ENCODE measurements at places on chromosomes 11 and 22.

DNA sequence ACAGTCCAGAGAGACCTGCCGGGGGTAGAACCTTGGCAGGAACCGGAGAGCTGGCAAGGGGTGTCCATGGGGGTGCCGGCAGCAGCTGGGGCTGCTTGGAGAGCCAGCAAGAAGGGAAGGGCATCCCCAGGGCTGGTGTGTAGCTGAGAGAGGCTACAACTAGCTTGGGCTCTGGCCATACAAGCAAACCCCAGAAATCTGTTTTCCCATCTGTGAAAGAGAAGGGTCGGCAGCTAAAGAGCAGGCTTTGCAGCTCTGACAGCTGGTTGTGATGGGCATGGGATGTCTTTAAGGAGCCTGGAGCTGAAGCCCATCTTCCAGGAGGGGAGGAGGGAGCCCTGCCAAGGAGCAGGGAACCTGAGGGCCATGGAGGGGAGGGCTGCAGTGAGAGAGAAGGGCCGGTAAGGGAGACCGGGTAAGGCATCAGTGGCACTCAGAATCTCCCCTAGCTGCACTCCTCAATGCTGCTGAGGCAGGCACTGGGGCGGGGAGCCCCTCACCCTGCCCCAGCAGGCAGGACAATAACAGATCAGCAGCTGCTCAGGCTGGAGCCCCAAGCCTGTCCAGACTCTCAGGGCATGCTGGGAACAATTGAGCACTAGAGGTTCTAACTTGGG is 3.9 kb downstream of the CHST1 start:
- no peak for DNase-seq

- DNase-seq = peak; percentile 75
Measured at GRCh38 chr11:118930094-118930712, 4.5 kb upstream of the BCL9L start.

GRCh38 chr22:32534252-32535235 is 59.9 kb downstream of the FBXO7 start:
- DNase-seq = no peak

DNA sequence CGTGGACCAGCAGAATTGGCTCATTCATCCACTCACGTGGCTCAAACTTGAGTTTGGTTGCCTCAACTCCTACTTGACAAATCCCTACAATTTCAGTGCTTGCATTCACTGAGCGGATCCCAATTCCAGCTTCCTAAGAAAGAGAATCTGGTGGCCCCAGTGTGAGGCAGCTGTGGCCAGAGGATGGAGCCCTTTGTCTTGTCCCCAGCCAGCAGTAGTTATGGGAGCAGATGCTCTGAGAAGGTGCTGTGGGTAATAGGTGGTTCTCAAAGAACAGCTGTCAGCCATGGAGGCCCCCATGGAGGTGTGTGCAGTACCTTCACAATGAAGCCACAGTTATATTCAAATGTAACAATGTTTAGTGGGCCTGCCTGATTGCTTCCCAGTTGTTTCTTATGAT is 39.3 kb downstream of the KREMEN1 start:
- no peak for DNase-seq

GRCh38 chr11:36326524-36327419 is 30.7 kb downstream of the PRR5L start:
- DNase-seq = no peak

DNA sequence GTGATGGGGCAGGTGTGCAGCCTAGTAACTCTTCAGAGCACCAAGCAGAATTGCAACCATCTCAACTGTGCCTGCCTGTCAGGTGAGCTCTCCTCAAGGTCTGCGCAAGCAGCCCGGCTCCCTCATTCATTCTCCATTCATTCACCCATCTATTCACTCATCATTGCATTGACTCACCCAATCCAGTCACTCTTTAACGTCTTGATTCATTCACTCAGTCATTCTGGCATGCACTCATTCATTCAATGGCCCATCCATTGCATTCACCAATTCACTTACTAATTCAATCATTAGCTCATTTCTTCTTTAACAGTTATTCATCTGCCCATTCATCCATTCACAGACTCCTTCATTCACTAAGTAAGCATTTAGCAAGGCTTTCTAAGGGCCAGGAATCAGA is 111.8 kb downstream of the PDE2A start:
- no peak for DNase-seq

- DNase-seq = no peak
Measured at GRCh38 chr11:1668911-1669473, 28.0 kb upstream of the KRTAP5-6 start.

DNA sequence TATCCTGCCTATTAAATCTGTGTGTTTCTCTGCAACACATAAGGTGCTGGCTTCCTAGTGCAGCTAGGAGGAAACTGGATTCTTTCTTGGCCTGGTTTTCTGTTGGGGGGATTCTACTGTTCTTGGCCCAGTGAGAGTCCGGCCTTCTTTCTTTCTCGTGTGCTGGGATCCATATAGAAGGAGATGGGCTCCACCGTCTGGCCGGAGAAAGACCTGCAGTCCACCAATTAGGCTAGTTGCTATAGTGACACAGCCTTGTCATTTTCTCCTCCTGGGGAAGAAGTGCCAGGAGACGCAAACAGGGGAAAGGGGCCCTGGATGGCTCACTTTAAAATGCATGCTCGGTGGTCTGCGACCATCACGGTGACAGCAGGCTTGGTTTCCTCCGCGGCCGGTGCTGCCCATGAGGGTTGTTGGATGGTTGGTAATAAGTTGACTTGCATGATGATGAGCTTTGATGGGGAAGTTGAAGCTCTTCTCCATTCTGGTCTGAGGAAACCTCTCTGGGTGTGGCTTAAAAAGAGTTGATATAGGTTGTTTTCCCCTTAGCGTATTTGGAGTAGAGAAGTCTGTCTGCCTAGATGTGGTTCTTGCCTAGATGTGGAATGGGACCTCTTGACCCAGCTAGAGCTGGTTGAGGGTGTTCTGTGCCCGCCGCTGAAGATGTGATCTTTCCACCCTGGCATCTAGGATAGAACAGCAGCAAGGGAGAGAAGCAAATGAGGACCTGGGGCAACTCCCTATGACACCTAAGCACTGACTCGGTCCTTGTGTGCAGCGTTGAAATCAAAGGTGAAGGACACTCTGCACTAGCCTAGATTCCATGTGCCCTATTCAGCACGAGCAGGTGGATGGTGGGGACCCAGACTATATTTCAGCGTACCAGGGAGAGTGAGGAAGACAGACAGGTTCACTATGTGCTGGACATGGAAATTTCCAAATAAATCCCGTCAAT is 1335.0 kb downstream of the BRD1 start:
- no peak for DNase-seq

- no peak for DNase-seq
Measured at GRCh38 chr11:17328871-17329494, 22.6 kb upstream of the NCR3LG1 start.

DNA sequence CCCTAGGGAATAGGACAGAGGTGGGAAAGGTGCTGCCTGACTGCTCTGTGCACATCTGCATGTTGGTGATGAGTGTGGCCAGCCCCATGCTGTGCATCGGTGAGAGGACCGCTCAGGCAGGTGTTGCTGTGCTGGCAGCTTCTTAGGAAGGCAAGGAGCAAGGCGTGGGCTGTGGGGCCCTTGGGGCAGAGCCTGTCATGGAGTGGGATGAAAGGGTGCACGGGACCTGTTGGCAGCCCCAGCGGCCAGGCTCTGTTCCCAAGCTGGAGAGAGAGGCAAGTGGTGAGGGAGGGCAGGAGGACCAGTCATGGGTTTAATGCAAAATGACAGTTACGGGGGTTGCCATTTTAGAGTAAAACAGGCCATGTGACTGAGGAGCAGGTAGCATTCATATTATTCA is 78.3 kb downstream of the ZBTB16 start:
- no peak for DNase-seq

GRCh38 chr22:47124451-47124881 is 362.0 kb downstream of the TBC1D22A start:
- no peak for DNase-seq

DNA sequence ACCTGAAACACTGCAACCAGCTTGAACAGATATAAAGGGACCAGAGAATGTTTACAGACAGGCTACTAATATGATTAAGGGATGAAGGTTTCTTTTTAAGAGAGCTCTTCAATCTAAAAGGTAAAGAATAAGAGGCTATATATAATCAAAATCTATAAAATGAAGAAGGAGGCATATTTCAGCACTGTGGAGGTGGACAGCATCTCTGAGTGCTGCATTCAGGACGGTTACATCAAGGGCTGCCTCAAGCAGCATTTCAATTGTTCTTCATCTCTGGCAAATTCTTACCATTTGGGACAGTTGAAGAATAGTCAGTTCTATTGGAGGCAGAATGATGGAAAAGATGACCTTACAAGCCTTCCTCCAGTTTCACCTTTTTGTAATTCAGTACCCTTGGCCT is 139.6 kb upstream of the LMO1 start:
- no peak for DNase-seq

GRCh38 chr11:7591107-7591894 is 77.5 kb downstream of the PPFIBP2 start:
- no peak for DNase-seq

DNA sequence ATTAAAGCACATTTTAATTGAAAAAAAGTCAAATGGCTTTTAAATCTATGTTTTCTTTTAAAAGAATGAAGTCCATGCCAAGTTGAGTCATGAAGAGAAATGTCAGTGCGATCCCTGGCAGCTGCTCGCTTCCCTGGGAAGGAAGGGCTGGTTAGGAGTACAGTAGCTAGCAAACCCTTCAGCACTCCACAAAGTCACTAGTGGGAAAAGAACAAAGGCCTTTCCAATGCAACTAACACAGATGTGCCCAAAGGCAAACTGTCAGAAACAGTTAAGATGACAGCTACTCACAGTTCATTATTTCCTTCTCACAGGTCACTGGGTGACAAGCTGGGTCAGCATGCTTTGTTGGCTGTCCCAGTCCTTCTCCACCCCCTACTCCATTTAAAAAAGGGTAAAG is 308.7 kb downstream of the DCDC1 start:
- DNase-seq = no peak

GRCh38 chr22:29060251-29060869 is 1.3 kb downstream of the C22orf31 start:
- no peak for DNase-seq

DNA sequence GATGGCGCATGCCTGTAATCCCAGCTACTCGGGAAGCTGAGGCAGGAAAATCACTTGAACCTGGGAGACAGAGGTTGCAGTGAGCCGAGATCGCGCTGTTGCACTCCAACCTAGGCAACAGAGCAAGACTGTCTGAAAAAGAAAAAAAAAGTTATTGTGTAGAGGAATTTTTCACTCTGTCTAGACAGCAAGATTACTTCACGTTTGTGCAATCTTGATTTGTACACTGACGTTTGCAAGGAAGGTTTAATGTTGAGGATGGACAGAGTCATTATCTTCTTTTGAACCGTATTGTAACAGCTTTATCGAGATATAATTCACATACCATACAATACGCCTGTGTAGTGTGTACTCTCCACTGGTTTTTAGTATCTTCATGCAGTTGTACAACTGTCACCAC is 3.7 kb downstream of the CTTN start:
- DNase-seq = no peak

GRCh38 chr11:10418950-10419310 is 36.1 kb upstream of the AMPD3 start:
- no peak for DNase-seq

DNA sequence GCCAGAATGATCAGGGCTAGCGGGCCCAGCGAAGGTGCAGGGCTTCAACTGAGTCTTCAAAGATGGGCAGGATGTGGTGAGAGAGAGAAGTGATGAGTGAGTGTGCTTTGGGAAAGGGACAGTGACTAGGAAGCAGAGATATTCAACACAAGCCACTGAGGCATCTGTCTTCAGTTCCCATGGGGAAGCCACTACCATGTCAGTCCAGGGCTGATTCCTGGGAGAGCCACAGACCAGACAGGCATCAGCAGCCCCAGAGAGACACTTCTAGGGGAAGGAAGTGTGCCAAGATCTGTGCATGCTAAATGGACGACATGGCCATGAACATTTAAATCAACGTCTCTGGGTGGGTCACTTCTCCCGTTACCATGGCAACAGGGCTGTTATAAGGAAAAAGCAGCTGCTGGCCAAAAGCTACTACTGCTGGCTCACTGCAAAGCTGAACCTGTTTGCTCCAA is 28.5 kb downstream of the P4HA3 start:
- DNase-seq = no peak

DNA sequence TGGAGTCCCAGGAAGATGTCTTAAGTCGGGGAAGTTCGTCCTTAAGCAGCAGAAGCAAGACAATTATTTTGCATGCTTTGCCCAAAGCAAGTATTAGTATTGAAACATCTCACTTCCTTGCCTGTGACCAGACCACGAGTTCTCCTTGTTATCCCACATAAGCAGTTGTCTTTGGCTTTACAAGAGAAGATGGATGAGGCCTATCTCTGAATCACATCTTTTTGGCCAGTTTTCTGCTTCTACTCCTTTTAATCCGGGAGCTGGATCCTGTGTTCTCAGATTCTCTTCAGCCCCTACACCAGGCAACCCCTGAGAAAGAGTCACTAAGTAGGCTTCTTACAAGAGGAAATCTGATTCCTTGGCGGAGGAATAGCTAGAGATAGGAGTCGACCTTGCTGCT is 2.1 kb downstream of the SYT9 start:
- no peak for DNase-seq

DNA sequence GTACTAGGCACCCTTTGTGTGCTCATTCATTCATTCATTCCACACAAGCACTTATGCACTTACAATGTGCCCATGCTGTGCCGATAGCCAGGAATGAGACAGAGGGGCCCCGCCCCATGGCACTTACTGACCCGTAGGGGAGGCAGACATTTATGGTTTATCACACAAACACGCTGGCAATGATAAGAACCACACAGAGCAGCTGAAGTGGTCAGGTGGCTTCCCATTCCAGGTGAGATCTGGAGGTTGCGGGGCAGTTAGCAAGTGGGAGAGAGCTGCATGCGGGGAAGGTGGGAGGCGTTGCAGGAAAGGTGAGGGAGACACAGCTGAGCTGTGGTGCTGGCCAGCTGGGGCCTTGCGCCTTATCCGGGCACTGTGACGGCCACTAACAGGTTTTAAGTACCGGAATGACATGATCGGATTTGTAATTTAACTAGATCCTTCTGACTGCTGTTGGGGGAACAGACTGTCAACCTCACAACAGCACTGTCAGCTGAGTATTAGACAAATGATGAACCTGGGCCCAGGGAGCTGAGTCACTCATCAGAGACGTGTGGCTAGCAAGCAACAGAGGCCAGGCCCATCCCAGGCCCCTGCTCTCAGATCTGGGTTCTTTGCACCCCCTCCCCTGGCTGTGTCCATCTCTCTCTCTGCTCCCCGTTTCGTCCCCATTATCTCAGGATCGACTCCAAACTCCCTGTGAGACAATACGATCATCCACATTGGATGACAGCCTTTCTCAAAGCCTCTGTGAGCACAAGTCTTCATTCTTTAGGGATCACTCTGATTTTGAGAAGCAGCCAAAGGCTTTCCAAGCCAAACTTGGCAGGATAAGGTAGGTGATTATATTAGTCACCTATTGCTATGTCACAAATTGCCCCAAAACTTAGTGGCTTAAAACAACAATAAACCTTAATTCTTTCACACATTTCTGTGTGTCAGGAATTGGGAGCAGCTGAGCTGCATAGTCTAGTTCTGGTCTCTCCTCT is 28.4 kb downstream of the RASD2 start:
- DNase-seq = no peak

Measured in stimulated activated CD4-positive, alpha-beta T cell treated with anti-CD3 and anti-CD28 coated beads, Interleukin-15, amount 100 ng/mL, for 1 hour (primary cell).